Colonic mucosa (tissue), 4 donors: ENCODE measurements at places on chromosomes 7 and 10.

GRCh38 chr7:78280276-78280675 is 481.7 kb downstream of the PHTF2 start:
- no peak for DNase-seq

DNA sequence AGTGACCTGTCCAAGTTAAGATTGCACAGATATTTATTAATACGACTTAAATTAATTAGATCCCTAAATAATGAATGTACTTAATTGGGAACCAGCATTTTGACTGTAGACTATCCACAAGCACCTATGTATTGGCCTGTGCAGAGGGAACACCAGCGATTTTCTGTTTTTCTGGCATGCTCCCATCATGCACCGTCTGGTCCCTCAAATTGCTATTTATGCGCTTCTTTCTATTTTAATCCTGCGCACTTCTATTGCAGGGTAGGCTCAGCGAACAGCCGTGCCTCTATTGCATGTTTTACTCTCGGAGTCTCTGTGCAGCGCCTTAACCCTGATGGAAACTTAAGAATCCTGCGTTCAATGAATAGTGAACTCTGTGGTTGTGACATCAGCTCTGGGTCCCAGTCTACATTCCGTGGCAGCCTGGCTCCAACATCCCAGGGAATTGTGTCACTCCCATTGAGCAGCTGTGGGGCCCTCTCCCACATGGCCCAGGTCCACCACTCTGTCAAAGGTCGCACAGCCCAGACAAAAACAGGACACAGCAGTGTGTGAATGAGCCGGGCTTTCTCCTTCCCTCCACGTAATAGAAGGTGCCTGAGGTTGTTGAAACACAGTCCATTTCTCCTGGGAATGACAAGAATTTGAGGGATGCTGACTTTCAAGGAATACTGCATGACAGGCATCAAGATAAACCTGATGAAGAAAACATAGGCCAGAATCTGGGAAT is 239.7 kb upstream of the KLF6 start:
- DNase-seq: no peak

DNA sequence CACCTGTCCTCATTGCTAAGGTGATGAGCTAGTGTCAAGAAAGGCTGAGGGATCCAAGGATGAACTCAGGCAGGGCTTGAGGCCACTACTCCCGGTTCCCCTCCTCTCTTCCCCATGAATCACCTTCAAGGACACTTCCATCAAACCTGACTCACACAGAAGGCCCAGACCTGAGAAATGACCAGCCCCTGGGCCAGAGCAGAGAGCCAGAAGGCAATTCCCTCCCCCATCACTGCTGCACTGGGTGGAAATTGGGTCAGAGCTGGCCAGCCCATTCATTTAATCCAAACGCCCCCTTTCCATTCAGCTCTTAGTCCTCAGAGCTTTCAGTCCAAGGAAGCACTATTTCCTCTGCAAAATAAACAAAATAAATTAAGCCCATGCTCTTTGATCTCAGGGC is 182.0 kb downstream of the KCNMA1 start:
- no peak for DNase-seq

GRCh38 chr10:101840102-101840684 is 3.4 kb downstream of the KCNIP2 start:
- no peak for DNase-seq

DNA sequence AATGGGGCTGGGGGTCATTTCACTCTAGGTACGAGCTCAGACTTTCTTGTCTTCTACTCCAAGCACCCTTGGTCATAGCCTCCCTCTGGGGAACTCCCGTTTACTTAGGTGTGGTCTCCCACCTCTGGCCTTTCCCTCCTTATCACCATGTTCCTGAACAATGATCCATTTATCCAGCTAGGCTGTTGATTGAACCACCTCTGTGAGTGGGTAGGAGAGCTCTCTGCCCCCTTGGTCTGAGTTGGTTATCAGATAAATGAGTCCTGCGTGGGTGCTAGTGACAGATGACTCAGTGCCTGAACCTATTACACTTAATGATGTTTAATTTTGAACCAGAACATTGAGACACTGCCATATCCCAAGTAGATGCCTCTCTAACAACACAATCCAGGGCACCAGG is 9.4 kb downstream of the BLNK start:
- DNase-seq: peak; percentile 65

- DNase-seq: no peak
These were observed 78.2 kb downstream of the RAB11FIP2 start for GRCh38 chr10:117968354-117969182.

DNA sequence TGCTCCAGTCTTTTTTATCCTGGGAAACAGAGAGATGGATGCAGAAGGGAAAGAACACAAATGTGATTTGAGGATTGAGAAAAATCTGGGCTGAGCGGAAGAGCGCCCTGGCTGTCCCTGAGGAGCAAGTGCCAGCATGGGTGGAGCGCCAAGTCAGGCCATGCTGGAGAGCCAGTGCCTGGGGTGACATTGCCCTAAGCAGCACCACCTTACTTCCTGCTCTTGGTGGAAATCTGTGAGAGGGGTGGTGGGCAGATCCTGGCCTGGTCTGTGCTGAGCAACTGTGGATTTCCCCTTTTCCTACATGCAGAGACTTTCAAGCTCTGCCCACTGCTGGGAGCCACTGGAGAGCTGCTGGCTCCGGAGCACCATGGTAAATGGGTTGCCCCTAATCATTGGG is 36.9 kb downstream of the DDIT4 start:
- no peak for DNase-seq

GRCh38 chr7:94382746-94383145 is 11.9 kb upstream of the COL1A2 start:
- no peak for DNase-seq

GRCh38 chr7:74269757-74270277 is 15.6 kb upstream of the RFC2 start:
- DNase-seq: peak; percentile 85

GRCh38 chr7:29147821-29148220 is 1.5 kb upstream of the CPVL start:
- DNase-seq: no peak

- DNase-seq: no peak
These were observed 262.5 kb upstream of the SORCS1 start for GRCh38 chr10:107427016-107427415.

GRCh38 chr7:140643416-140643815 is 2.8 kb upstream of the DENND2A start:
- no peak for DNase-seq

GRCh38 chr10:23100331-23101030 is 5.1 kb downstream of the MSRB2 start:
- no peak for DNase-seq

GRCh38 chr10:71945819-71946474 is 18.2 kb upstream of the CHST3 start:
- DNase-seq: no peak

GRCh38 chr10:59577984-59578383 is 131.7 kb downstream of the SLC16A9 start:
- no peak for DNase-seq

- DNase-seq: peak; percentile 20
These were observed 818 bp upstream of the SUPV3L1 start for GRCh38 chr10:69179089-69179742.

GRCh38 chr7:100132697-100133151 is 6.0 kb downstream of the MBLAC1 start:
- DNase-seq: peak; percentile 79

DNA sequence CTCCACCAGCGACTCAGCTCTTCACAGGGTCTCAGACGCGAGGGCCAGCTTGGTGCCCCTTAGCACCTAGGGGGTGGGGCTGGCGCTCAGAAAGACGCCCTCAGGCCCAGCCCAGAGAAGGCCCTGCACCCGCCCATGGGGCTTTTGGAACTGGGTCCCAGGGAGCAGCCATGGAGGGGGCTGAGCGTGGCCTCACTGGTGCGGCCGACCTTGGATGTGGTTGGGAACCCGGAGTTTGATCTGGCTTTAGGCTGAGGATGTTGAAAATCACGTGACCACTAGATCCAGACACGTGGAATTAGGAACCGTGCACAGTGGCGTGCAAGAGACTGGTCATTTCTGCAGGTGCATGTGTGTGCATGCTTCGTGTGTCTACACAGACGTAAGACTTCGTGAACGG is 185.4 kb downstream of the DNAJB6 start:
- DNase-seq: no peak

GRCh38 chr7:45576249-45576929 is 2.2 kb downstream of the ADCY1 start:
- no peak for DNase-seq

- DNase-seq: no peak
These were observed 884 bp upstream of the GSTO1 start for GRCh38 chr10:104253606-104254410.

GRCh38 chr7:73880755-73881328 is 19.9 kb downstream of the TMEM270 start:
- no peak for DNase-seq

DNA sequence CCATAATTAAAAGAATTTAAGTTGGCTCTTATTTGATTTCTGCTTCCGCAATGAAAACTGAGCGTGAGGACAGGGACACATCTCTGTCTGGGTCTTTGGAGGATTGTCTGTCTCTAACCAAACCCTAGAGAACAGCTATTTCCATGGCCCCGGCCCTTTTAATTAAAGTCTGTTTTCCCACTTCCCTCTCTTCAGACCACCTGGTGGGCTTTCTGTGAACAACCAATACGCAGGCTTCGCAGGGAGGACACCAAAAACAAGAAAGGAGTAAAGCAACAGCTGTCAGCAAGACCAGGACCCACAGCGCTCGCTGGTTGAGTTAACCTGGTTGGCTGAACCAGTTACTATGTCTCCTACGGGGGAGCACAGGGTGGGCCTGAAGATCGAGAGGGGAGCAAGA is 217.1 kb upstream of the FRMD4A start:
- DNase-seq: no peak

GRCh38 chr10:131658476-131659110 is 242.2 kb upstream of the PPP2R2D start:
- no peak for DNase-seq

- DNase-seq: no peak
These were observed 19.0 kb downstream of the STEAP1 start for GRCh38 chr7:90173127-90173844.

DNA sequence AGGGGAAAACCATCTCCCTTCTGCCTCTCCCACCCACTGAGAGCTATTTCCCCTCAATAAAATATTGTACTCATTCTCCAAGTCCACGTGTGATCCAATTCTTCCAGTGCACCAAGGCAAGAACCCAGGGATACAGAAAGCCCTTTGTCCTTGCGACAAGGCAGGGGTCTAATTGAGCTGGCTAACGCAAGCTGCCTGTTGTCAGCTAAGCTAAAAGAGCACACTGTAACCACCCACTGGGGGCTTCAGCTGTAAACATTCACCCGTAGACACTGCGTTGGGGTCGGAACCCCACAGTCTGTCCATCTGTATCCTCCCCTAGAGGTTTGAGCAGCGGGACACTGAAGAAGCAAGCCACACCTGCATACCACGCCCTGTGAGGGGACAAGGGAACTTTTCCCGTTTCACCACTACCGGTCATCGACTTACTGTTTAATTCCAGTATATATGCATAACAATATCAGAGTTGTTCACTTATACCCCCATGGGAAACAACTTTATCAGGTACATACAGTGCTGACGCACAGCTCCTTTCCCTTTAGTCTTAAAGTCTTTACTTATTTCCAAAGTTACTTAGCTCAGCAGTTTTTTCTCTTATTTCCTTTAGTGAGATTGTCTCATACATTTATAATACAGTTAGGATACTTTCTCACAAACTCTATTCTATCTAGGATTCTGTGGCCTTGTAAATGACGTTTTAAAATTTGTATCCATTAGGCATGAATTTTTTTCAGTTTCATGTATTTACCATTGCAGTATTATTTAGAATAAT is 721.6 kb downstream of the ANKRD7 start:
- DNase-seq: no peak

GRCh38 chr10:69176823-69177222 is 3.2 kb upstream of the SUPV3L1 start:
- no peak for DNase-seq
